ENCODE measurements at places on chromosomes 4 and X.
A peak's percentile ranks its signal among the peaks of the same experiment; 100 is the strongest.

GRCh38 chr4:7108046-7108625, 40.3 kb upstream of the GRPEL1 start:
- no peak for DNase-seq

DNA sequence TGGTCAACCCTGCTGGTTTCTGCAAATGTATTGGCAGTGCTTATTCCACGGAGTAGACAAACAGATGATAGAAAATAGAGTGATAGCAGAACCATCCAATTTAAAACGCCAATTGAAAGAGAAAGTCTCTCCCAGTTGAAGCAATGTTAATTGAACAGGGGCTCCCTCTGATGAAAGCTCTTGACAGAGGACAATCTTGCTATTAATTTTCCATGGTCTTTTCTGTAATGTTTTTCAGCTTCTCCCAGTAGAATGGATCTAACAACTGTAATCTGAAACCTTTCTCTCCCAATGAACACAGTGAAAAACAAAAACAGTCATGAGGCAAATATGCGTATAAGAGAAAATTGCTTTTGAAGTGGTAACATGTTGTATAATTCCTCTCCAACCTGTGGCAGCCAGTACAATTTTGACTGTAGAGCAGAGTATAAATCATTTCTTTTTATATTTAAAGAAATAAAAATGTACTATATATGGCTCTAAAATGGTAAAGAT, 225.1 kb upstream of the GALNTL6 start:
- DNase-seq, result no peak

GRCh38 chr4:7206385-7206784, 14.0 kb downstream of the SORCS2 start:
- DNase-seq, result no peak

GRCh38 chr4:163736876-163737275, 242.4 kb downstream of the TMA16 start:
- no peak for DNase-seq

DNA sequence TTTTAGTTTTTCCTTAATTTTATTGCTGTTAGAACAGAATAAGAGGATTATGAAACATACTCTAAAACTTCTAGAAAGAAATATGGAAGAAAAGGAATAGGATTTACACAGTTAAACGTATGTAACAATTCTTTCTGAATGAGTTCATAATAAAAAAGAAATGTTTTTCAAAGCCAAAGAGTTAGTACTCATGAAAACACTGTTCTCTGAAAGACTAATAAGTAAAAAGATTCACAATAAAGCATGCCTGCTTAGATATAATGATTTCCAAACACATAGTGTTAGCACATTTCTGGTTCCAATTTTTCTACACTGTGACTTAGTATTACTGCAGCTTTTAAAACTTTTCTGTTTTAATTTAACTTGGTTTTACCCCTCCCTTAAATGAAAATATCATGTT, 49.8 kb upstream of the PRSS48 start:
- no peak for DNase-seq

- DNase-seq, result no peak
Measured at GRCh38 chr4:141021397-141022110, 111.7 kb downstream of the RNF150 start.

DNA sequence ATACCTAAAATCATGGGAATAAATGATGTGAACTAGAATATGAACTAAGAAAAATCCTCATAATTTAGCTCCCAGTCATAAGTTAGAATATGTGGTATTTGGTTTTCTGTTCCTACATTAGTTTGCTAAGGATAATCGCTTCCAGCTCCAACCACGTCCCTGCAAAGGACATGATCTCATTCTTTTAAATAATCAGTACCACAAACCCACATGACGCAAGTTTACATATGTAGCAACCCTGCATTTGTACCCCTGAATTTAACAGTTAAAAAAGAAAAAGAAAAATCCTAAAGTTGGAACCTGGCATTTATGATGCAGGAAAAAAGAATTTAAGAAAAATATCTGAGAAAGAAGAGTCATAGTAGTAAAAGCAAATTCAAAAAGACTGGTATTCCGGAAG, 13.3 kb downstream of the UBA6 start:
- DNase-seq, result peak; percentile 28

GRCh38 chr4:132564920-132565319, 584.2 kb upstream of the PCDH10 start:
- DNase-seq, result no peak

- DNase-seq, result no peak
Measured at GRCh38 chr4:166657261-166657660, 577.0 kb downstream of the SPOCK3 start.

DNA sequence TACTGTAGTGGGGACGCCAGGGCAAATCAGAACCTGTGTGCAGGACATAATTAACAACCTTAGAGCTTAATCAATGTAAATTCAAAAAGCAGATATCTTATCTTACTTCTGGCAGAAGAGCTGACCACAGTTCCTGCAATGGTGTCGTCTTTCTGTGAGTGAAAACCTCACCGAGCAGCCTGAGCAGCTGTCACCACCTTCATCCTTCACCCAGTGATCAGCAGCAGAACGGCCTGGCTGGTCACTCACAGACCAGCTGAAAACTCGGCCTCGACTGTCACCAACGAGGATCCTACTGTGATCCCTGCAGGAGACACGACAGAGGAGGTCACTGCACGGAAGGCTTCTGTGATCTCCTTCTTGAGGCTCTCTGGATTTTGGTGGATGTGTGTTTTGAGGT, 94.2 kb downstream of the CDS1 start:
- no peak for DNase-seq

DNA sequence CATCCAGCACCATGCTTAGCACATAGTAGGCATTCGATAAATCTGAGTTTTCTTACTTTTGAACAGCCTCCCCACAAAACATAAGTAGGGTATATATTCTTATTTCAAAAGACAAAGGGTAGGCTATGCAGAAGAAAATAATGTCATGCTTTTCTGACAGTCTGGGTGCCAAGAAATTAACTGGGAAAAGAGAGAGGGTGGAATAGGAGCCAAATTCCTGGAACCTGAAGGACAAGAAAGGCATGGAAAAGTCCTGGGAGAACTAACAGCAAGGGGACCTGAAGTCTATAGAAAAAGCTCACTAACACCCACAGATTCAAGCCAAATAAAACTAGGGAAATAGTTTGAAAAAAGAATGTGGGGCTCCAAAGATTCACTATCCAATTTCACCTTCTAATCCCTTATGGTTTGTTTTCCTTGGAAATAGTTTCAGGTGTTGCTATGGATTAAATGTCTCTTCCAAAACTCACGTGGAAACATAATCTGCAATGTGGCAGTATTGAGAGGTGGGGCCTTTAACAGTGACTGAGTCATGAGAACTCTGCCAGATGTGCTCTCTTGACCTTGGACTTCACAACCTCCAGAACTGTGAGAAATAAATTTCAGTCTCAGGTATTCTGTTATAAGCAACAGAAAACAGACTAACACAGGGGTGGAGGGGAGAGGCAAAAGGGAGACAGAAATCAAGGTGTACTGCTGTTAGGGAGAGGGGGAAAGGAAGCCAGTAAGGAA, 173.3 kb upstream of the ARHGEF9 start:
- DNase-seq, result no peak

- no peak for DNase-seq
Measured at GRCh38 chrX:118062817-118063615, 53.6 kb downstream of the KLHL13 start.

- no peak for DNase-seq
Measured at GRCh38 chr4:109301651-109302360, 652 bp downstream of the COL25A1 start.

GRCh38 chrX:110316351-110317060, 1.4 kb downstream of the AMMECR1 start:
- DNase-seq, result no peak

- DNase-seq, result no peak
Measured at GRCh38 chrX:69163936-69164741, 1.1 kb downstream of the PJA1 start.

GRCh38 chrX:50430917-50431575, 39.6 kb downstream of the DGKK start:
- DNase-seq, result no peak

DNA sequence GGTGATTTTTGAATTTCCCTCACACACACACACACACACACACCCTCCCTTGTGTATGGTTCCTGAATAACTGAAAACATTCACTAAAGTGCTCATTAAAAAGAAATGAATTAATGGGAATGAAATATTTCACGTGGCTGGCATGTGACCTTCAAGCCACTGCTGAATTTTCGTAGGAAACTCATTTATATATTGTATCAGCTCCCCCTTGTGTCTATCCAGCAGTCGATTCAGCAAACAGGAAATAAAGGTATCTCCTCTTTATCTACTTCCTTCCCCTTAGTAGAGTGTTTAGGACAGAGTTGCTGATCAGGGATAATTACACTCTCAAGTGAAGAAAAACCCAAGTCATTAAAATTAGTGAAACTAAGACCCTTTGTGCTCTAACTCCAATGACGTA, 912.6 kb upstream of the LCORL start:
- DNase-seq, result no peak

All from AG09309 (cell line).